ENCODE measurements at places on chromosomes 6 and 20.

DNA sequence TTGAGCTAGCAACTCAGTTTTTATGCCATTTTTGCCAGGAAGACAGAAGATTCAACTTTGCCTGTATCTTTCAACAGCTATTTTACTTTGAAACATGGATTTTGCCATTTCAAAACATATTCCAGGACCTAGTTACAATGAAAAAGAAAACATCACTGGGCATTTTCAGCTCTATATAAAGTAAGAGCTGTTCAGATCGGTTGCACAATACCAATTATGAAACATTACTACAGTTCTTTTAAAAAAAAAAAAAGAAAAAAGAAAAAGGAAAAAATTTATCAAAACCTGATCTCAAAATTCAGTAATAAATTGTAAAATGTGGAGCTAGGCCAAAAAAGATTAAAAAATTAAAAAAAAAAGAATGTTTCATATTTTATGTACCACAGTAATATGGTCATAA, 15.6 kb downstream of the BCLAF1 start:
- no peak for DNase-seq

DNA sequence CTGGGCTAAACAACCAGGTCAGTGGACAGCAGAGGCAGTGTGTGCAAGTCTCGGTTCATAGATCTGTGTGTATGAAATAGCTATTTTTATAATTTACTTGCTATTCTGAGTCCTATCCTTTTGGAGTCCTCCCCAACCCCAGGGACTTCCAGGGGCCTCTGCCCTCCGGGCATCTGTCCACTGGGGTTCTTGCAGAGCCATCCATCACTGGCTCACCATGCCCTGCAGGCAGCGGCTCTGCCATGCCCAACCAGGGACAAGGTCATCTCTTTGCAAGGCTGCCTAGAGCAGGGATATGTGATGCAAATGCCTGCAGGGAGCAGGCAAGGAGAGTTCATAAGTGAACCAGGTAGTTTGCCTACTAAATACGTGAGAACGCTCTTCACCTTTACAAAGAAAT, 10.5 kb upstream of the BEND3 start:
- no peak for DNase-seq

GRCh38 chr6:3022765-3023662, 23.3 kb downstream of the NQO2 start:
- DNase-seq: no peak

- DNase-seq: no peak
These were observed 36.7 kb upstream of the RIPOR2 start for GRCh38 chr6:24972311-24972958.

GRCh38 chr6:71406865-71407860, 118.6 kb downstream of the OGFRL1 start:
- DNase-seq: no peak

DNA sequence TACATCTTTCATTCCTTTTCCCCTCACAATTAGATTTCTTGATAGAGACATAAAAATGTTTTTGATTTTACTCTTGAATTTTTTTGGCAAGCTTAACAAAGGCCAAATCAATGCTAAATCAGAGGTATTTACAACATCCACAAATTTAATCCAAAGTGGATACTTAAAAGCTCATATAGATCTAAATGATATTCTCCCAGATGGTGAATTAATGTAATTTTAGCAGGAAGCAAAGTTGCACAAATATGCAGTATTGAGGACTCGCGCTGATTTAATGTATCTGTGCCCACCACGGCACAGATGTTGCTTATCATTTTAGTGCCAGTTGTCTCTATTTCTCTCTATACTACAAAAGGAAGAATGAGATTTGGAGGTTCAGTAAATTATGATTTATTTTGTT, 167.4 kb downstream of the COL19A1 start:
- DNase-seq: no peak

- DNase-seq: no peak
These were observed 2.4 kb upstream of the KIAA1755 start for GRCh38 chr20:38262931-38263330.

- no peak for DNase-seq
These were observed 197.2 kb upstream of the THEMIS start for GRCh38 chr6:128098000-128098581.

DNA sequence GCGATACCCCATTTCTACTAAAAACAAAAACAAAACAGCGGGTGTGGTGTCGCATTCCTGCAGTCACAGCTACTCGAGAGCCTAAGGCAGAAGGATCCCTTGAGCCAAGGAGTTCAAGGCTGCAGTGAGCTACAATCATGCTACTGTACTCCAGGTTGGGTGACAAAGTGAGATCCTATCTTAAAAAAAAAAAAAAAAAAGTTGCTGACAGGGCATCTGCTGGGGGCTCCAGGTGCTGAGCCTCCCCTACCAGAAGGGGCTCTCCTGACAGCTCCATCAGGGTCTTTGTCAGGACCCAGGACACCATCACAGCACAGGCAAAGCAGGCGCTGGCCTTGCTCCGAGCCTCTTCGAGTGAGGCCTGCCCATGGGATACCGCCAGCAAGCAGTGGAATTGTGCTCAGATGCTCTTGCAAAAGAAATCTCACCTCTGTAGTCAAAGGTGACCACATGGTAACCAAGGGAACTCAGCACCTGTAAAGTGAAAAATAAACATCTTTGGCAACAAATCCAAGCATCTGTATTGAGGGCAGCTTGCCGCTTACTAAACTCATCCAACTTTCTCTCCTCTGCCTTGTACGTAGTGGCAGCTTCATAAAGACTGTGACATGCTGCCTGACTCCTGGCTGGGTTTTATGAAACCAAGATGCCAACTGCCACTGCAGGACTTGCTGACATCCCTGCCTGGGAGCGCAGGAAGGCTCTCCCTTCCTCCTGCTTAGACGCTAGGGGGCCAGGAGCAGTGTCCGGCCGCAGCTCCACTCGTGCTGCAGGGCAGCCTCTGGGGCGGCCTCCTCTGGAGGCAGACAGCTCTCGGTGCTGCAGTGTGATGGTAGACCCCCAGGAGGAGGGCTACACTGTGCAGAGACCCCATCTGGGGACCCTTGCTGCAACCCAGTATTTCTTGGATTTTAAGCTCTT, 66.9 kb downstream of the PYGB start:
- DNase-seq: no peak

- no peak for DNase-seq
These were observed 7.7 kb downstream of the NKAIN2 start for GRCh38 chr6:123811378-123811777.

DNA sequence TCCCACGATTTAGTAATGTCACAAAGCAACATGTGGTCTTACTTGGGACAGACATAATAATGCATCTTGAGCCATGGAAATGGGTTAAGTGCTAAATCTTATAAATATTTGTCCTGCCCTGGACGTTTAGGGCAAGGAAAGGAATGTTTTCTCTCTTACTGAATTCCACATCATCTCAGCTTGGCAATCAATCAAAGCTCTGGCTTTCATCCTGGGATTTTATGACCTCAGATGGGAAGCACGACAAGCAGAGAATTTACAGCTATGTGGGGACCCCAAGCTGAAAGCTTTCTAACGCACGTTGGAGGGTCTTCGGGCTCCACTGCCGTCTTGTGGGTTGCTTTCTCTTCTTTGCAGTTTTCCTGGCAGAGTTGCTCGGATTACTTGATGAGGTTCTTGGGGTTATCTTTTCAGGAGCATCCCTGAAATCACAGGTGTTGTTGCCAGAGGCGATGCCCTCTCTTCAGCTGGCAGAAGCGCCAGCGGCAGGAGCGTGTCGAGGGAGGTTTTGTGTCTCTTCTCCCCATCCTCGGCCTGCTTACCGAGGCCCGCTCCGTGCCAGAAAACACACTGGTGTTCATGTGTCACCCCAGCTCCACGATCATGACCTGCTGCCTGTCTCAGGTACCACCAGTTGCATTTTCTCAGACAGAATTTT, 73.4 kb upstream of the FRMD1 start:
- no peak for DNase-seq

GRCh38 chr6:40517654-40518053, 69.5 kb downstream of the LRFN2 start:
- no peak for DNase-seq

- DNase-seq: no peak
These were observed 19.6 kb downstream of the ADGRG6 start for GRCh38 chr6:142321451-142321850.

GRCh38 chr20:58889798-58890517, 37.4 kb downstream of the GNAS start:
- no peak for DNase-seq

DNA sequence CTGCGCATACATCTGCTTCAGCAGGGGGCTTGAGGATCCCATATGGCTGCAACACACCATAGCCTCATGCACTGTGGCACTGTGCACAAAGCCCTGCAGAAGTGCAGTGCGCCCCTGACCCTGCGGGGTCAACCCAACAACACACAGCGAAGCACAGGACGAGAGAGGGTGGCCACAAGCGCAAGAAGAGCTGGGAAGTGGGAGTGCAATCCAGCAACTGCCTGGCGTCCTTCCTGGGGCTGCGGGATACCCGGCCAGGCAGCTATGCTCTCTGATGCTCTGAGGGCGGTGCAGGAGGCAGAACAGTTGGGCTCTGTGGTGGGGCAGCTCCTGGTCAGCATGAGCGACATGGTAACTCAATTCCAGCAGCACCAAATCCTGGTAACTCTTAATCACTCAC, 5.6 kb upstream of the ACSS1 start:
- no peak for DNase-seq

DNA sequence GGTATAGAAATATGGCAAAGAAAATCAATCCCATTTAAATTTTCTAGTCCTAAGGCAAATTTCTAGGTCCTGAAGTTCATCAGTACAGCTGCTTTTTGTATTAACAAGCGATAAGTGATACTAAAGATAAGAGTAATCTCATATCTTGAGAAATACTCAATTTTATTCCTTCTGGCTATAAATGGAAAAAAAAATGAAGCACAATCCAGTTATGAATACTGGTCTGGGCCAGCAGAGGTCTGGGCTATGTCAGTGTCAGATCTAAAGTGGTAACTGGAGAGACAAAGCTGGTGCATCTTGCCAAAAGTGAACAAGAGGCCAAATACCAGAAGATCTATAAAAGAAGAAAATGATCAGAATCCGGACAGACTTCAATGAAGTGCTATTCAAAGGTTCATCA, 126.4 kb downstream of the FUT9 start:
- DNase-seq: no peak

DNA sequence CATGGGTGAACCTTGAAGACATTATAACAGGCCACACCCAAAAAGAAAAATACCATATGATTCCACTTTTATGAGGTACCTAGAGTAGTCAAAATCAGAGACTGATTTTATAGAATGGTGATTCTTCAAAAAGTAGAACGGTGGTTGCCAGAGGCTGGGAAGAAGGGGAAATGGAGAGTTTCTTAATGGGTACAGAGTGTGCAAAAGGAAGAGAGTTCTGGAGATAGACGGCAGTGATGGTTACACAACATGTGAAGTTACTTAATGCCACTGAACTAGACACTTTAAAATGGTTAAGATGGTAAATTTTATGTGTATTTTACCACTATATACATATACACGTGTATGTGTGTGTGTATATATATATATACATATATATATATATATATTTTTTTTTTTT, 80.8 kb downstream of the PRND start:
- no peak for DNase-seq

DNA sequence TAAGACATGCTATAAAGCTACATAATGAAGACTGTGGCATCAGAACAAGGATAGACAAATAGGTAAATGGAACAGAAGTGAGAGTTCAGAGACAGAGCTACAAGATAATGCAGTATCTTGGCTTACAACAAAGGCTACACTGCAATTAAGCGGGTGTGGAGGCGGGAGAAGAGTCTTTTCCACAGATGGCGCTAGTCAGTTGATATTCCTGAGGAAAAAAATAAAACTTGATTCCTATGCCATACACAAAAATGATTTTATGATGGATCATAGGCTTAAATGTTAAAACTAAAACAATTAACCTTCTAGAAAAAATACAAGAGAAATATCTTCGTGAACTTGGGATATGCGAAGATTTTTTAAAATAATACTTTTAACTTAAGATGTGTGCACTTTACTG, 31.0 kb downstream of the RIN2 start:
- DNase-seq: no peak

DNA sequence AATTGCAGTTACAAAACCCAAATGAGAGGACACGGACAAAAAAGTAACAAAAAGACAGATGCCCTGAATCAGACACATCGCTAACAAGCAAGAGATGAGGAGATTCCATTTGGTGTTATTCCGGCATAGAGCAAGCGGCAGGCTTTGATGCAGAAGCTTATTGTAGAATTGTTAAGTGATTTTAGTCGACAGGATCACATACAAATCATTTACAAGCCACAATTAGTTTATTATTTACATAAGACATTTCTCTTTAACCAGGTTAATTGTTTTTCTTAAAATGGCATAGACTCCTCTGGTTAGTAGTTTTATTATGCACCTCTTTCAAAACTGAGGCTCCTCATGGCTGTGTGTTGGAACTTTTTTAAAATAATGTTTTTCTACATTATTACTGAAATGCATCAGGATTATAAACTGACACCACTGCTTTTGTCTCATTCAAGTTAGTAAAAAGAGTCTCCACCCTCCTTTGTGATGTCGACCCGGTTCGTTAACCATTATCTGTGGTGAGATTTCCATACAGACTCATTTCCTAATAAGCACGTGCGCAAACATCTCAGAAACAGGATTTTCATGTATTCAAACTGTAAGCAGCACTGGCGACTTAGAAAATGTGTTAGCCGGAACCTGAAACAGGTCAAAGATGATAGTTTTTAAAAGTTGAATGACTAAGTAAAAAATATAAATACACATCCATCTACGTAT, 119.8 kb downstream of the COL12A1 start:
- no peak for DNase-seq
